HFF-Myc (cell line): ENCODE measurements at places on chromosomes 7 and 10.

DNA sequence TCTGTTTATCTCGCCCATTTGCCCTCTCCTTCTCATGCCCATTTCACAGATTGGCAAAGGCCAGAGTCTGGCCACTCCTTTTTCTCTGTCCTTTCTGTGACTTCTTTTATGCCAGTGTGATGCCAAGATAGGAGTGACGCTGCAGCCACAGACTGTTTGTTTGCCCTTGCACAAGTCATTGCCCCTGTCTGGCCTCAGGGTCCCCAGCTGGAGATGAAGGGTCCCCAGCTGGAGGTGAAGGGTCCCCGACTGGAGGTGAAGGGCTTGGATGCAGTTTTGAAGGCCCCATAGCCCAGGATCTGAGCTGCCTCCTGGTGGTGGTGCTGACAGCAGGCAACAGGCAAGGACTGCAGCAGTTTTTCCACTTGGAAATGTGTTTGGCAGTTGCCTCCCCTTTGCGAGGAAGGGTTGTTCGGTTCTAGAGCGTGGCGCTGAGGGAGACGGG lies 50.8 kb upstream of the SLC29A3 start:
- no peak for DNase-seq

GRCh38 chr7:853366-854117 lies 21.3 kb downstream of the SUN1 start:
- no peak for DNase-seq

DNA sequence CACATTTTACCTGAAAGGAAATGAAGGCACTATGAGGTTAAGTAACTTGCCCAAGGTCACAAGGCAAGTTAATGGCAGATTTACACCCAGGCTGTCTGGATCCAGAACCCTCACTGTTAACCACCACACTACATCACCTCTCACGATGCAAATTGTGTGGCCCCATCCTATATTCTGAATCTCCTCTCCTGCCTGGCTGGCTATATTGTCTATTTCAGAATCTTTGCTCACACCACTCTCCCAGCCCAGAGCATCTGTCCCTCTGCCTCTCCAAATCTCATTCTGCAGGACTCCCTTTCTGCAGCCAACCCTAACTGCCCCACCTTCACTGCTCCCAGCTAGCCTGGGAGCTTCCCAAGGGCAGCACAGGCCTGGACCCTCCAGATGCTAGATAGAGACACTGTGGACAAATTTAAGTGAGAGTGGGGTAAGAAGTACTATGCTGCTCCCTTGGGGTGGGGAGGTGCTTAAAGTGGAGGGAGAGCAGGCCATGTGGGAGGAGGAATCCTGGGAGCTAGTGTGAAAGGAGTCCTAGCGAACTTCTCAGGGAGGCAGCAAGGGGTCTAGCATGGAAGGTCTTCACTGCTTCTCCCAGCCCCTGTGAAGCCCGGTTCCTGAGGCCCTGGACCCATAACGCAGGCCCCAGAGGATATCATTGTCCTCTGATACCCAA lies 786 bp downstream of the CUEDC2 start:
- DNase-seq: no peak

GRCh38 chr10:311901-312665 lies 176.8 kb downstream of the ZMYND11 start:
- no peak for DNase-seq

DNA sequence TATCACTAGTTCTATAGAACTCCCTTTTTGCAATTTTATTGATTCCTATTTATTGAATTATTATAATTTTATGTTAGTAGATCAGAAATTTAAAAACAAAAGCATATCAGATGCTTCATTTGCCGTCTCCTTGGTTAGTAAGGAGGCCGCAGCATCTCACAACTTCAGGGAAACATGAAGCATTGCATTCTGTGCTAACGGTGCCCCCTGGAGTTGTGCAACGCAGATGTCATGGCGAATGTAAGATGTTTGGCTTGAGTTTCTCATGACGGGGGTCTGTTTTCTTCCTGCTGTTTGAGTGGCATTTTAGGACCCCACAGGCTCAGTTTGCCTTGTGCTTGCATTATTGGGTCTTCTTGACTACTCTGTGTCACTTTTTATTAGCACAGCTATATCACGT lies 124.8 kb downstream of the CNNM2 start:
- no peak for DNase-seq

DNA sequence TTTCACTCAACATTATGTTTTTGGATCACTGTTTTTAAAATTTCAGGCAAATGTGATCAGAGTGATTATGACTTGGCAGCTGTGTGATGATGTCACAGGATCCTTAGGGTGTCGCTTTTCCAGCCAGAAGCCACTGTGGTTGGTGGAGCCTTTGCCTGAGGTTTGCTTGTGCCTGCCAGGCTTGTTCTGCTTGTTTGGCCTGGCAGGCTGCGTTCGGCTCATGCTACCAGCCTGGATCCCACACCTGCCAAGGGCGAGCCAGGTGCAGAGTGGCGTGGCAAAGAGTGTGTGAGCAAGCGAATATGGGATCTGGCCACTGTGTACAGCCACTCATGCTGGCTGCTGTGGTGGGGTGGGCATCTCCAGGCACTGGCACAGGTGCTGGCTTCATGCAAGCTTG lies 55.7 kb downstream of the ADK start:
- no peak for DNase-seq

DNA sequence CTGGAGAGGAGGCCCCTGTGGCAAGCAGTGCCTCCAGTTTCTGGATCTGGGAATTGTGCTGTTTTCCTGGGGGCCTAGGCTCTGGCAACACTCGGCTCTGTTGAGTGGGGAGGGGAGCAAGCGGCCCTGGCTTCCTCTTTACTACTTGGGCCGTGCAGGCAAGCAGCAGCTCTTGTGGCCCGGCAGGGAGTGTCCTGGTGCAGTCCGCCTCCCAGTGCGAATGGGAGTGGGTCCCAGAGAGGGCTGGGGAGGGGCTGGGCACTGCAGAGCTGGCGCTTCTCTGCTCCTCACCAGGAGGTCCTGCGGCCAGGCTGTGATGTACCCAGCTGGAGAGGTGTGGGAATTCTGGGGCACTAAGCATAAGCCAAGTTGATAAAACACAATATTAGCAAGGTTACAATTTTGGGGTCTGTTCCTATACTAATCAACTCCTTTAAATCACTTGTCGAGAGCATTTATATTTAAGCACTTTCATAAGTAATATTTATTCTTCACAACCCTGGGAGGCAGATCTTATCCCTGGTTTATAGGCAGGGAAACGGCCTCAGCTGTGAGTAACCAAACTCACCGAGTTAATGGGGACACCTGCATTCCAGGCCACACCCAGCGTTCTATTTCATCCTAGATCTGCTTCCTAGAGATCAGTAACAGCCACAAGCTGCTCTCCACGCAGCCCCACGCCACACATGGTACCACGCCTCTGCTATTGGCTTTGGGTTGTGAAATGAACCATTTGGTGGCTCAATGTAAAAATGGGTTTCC lies 183.4 kb upstream of the PLXNA4 start:
- DNase-seq: no peak

- DNase-seq: no peak
Measured at GRCh38 chr7:132221356-132221755, 354.9 kb downstream of the PLXNA4 start.

DNA sequence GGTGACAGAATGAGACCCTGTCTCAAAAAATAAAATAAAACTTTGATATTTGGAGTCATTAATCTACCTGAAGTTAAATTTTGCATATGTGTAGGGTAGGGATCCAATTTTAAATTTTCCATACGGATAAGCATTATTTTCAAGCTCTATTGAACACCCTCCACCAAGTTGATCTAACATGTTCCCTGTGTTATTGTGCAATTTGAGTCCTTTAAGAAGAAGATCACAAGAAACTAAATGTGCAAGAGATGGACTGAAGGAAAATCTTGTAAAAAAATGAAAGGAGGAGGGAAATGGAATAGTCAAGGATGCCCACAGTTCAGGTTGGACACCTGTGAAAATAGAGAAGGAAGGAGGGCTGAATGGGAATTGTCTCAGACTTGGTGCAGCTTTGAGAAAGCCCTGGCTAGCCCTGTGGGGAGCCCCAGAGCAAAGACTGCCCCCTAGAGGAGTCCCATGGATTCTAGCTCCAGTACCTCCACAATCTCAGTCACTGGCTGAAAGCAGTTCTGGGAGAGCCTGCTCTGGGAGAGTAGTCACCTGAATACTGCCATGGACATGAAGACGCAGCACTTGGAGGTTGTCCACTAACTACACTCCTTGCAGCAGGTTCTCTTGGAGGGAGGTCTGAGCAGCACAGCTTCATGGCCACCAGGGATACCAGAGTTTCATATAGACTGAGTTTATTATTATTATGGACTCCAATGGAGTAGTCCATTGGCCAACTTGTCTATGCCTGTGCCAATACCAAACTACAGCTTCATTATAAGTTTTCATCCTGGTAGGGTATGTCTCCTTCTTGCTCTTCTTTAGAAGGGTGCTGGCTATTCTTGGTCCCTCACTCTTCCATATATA lies 5.7 kb upstream of the TIAL1 start:
- no peak for DNase-seq

DNA sequence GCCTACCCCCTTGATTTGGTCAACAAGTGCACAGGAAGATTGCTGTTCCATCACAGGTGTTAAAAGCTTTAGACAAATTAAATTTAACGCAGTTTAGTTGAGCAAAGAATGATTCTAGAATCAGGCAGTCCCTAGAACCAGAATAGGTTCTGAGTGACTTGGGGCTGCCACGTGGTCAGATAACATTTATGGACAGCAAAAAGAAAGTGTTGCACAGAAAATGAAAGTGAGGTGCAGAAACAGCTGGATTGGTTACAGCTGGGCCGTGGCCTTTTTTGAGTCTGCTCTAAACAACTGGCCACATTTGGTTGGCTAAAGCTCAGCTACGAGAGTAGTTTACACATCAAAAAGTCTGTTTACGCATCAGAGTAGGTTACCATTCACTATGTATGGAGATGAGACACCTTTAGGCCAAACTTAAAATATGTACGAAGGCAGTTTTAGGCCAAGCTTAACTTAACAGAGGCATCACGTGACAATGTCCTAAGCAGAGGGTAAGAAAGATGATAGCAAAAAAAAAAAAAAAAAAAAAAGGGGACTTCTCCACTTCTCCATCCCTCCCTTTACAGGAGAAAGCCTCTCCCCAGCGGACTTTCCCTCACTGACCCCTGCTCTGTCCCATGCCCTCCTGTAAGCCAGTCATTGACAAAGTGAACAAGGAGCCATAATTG lies 133.2 kb upstream of the PRR15 start:
- no peak for DNase-seq

DNA sequence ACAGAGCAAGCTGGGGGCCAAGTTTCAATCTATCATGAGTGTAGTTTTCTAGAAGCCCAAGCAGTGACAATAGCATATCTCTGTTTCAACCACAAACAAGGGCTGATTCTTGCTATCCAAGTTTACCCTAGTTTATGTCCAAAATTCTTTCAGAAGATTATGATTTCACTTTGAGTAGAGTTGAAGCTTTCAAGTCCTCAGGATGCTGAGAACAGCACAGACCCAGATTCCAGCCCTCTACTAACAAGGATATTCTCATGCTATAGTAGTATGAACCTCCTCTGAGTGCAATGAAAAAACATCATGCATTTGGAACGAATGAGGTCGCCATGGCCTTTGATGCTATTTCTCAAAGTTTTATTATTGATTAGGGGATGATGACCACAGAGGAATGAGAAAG lies 344.1 kb upstream of the NPVF start:
- no peak for DNase-seq

GRCh38 chr7:24455813-24456525 lies 117.3 kb upstream of the PALS2 start:
- DNase-seq: no peak
